ENCODE measurements at places on chromosomes 5 and 9.

DNA sequence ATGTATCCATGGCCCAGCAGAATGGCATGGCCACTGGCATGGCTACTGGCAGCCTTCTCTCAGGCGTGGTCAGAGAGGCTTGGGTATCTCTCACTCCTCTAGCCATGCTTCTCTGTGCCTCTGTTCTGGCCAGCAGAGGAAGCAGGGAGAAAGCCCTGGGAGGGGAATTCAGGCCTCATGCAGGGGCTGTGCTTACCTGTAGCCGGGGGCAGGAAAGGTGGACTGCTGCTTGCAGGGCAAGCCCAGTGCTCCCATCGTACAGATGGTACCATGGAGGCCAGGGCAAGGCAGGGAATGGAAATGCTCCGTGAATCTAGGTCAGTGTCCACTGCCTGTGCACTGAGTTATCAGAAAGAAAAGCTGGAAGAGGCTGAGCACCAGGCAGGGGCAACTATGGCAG lies 2.7 kb downstream of the OR13J1 start:
- DNase-seq: no peak

DNA sequence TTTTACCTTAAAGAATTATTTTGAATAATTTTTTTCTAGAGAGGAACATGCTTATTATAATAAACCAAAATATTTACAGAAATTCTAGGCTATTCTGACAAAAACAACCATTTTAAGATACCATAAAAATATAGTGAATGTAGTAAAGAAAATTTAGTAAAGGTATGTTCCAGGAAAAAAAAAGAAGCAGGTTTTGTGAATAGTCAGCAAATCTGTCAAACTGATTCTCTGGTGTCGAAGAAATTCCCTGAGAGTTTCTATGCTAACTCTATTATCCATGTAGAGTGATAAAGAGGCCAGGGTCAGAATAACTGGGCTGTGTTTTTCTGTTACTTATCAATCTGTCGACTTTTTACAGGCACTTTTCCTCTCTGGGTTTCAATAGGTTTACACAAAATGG lies 459.2 kb downstream of the KIF4B start:
- no peak for DNase-seq

DNA sequence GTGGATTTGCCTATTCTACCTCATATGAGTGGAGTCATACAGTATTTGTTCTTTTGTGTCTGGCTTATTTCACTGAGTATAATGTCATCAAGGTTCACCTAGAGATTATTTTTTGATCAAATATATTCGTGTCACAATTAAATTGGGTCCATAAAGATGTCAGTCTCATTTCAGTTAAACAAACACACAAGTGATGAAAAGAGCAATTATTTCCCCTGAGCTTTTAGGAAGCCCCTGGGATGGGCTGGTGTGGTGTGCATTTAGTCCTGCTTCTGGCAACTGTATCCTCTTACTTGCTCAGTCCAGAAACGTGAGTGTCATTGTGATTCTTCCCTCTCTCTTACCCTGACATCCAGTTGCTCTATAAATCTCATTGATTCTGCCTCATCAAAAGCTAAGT lies 52.8 kb upstream of the CARTPT start:
- no peak for DNase-seq

DNA sequence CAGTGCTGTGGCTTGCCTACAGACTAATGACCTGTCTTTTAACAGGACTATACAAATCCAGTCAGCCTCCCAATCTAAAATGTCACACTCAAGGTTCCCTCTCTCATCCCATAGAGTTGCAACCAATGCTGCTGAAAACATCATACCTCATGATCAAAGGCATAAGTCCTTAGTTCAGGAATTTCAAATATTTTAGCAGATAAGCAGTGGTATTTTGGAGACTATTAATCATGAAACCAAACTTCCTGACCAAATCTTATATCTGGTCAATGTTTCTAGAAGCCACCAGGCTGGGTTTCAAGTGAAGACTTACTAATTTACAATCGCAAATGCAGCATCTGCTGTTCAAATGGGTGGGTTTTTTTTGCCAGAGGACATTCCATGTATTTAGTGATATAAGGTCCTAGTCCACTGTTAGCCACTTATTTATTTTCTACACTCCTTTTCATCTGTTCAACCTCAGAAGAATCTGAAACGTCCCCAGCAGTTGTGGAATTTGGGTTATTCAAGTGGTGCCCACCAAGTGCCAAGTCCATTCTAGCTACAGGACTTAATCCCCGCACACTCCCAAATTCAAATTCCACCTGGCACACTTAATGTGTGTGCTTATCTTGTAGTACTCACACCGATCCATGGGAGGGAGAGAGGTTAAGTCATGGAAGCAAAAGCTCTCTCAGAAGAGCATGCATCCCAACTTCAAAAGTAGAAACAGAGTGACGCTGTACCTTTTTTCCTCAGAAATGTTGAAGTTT lies 5.8 kb downstream of the TAS2R1 start:
- DNase-seq: no peak

- no peak for DNase-seq
These were observed 209.5 kb downstream of the CD180 start for GRCh38 chr5:66987126-66987525.

GRCh38 chr9:109114670-109115069 lies 5.1 kb downstream of the TMEM245 start:
- DNase-seq: no peak

GRCh38 chr9:86902176-86902575 lies 45.1 kb downstream of the GAS1 start:
- DNase-seq: no peak

DNA sequence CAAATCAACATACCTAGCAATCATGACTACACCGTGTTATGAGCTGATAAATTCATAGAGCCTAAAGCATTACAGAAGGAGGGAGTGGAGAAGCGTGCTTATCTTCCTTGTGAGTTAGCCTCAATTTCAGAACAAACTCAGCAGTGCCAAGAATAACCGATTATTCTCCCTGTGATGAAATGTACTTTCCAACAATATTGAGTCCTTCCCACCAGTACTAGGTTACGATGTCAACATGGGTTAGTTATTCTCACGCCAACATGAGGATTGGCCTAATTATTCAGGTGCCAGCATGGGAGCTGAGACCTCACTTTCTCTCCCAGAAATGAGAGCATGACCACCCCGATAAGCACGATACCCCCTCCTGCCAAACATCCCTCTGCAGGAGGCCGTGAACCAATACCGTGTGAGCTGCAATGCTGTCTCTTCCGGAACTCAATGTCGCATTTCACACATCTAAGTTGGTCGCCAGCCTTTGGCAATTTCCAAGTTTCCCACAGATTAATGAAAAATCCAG lies 193.7 kb downstream of the ENC1 start:
- no peak for DNase-seq

- no peak for DNase-seq
These were observed 156.3 kb upstream of the FST start for GRCh38 chr5:53323943-53324642.

DNA sequence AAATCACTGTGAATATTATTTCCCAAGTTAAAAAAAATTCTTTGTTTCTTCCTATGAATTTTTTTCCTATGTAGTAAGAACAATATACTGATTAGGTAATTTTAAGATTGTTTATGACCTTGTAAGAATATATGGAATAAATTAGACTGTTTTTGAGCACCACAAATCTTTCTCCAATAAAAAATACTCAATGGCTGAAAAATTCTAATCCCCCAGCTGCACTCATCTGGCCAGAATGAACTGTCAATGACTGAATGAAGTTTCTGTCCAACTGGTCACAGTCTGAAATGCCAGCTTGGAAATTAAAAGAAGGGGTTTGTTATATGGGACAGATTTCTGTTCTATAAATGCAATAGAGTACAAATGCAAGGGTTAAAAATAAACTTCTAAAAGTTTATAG lies 569.5 kb upstream of the SEMA6A start:
- no peak for DNase-seq

All from NCI-H187 treated with DMSO at 0.1 percent for 48 hours (cell line).